ENCODE measurements at places on chromosomes 13 and 19.

DNA sequence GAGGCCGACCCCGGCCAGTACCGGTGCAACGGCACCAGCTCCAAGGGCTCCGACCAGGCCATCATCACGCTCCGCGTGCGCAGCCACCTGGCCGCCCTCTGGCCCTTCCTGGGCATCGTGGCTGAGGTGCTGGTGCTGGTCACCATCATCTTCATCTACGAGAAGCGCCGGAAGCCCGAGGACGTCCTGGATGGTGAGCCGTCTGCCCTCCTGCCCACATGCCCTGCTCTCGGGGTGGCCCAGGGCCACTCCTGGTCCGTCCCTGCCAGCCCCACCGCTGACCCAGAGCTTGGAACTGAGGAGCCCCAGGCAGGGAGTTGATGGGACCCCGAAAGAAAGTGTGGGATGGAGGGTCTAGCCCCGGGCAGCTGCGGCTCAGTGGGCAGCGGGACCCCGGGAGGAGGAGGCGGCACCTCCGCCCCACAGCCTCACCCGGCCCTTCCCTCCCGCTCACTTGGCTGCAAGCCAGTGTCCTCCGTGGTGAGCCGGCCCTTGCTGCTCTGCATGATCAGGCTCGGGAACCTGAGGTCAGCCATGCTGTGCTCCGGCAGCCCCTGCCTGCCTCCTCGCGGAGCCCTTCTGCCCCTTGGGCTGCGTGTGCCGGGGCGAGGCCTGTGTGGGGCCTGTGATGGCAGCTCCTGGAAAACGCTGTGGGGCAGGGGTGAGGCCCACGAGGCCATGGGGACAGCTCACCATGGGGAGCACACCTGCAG lies 8.1 kb upstream of the HCN2 start:
- no peak for DNase-seq

- DNase-seq: no peak
Observed at GRCh38 chr13:60326273-60326672, 70.7 kb upstream of the TDRD3 start.

DNA sequence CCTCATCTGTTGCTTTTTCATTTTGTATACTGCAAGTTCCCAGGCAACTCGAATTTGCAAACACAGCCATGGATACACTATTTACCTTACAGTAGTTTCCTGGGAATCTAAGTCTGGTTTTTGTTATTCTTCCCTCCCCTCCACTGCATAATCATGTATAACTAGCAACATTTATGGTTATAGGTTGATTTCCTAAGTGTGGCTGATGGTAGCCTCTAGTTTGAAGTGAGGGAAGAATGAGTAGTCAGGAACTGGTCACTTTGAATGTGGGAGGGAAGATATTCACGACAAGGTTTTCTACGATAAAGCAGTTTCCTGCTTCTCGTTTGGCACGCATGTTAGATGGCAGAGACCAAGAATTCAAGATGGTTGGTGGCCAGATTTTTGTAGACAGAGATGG lies at the start of gene KCNRG:
Gene KCNRG (plus strand): TSS at position 187 of the 400 bp plus-strand sequence. CDS start 50 bp downstream, at position 237.
- DNase-seq: no peak

DNA sequence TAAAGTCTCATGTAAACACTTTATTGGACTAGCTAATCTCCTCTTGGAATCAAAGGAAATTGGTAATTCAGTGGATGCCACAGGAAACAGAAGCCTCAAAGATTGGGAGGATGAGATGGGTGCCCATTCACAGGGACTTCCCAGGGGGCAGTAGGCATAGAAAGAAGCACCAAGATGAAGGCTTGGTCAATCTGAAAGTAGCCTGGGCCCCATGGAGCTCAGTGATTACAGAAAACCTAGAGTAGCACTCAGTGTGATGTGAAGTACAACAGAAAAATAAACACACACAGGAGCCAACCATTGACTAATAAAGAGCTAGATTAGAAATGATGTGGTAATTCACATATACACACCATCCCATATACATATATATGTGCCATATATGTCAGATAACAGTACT lies 560.6 kb downstream of the TBC1D4 start:
- no peak for DNase-seq

- peak; percentile 49 for DNase-seq
Observed at GRCh38 chr13:52850396-52851136, 2.1 kb upstream of the PCDH8 start.

DNA sequence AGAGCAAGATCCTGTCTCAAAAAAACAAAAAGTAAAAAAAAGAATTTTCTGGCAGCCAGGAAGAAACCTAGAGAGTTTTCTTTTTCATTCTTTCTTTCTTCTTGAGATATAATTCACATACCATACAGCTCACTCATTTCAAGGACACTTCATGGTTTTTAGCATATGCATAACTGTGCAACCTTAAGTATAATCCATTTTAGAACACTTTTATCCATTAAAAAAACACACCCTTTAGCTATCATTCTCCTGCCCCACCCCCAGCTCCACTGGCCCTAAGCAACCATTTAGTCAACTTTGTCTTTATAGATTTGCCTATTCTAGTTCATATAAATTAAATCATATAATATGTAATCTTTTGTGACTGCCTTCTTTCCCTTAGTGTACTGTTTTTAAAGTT lies 8.1 kb upstream of the IPO5 start:
- no peak for DNase-seq

DNA sequence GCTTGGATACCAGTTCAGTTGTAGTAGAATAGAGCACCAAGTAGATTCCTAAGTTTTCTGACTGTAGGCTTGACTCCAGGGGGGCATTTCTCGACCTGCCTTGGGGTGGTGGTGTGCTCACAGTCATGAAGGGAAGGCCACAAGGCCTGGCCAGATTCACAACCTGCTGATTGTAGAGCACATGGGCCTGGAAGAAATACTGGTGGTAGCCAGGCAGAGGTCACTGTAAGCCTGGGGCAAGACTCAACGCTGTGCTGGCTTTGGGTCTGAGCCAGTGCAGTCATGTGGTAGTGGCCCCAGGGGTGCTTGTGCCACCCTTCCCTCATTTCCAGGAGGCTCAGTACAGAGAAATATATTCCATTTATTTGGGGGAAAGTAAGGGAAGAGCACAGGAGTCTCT lies 832.3 kb upstream of the SLC10A2 start:
- DNase-seq: no peak

- DNase-seq: no peak
Observed at GRCh38 chr13:61410669-61411297, 4.9 kb downstream of the PCDH20 start.

- DNase-seq: no peak
Observed at GRCh38 chr13:22717036-22717435, 463.7 kb upstream of the SGCG start.

DNA sequence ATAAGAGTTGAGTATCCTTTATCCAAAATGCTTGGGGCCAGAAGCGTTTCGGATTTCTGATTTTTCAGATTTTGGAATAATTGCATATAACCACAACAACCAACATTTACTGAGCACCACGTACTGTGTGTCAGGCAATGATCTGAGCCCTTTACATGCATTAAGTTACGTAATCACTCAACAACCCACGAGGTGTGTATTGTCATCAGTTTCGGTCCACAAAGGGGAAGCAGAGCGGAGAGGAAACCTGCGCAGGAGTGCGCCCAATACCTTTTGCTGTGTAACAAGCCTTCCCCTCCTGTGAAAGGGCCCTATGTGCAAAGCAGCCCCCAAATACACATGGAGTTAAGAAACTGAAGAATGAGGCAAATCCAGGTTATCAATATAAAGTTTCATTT lies 20.7 kb upstream of the NLRP12 start:
- no peak for DNase-seq

- DNase-seq: no peak
Observed at GRCh38 chr19:16343156-16343555, 18.5 kb downstream of the KLF2 start.

GRCh38 chr19:55479451-55480230 lies 3.2 kb downstream of the ZNF628 start:
- no peak for DNase-seq
